ENCODE measurements at places on chromosomes 13 and 19.
A peak's percentile ranks its signal among the peaks of the same experiment; 100 is the strongest.

GRCh38 chr13:37102896-37103295, 2.6 kb downstream of the CSNK1A1L start:
- no peak for DNase-seq

DNA sequence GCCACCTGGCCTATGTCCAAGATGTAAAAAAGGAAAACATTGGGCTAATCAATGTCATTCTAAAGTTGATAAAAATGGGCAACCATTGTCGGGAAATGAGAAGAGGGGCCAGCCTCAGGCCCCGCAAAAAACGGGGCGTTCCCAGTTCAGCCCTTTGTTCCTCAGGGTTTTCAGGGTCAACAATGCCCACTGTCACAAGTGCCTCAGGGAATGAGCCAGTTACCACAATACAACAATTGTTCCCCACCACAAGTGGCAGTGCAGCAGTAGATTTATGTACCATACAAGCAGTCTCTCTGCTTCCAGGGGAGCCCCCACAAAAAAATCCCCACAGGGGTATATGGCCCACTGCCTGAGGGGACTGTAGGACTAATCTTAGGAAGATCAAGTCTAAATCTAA, 112.5 kb downstream of the ZNF486 start:
- no peak for DNase-seq

DNA sequence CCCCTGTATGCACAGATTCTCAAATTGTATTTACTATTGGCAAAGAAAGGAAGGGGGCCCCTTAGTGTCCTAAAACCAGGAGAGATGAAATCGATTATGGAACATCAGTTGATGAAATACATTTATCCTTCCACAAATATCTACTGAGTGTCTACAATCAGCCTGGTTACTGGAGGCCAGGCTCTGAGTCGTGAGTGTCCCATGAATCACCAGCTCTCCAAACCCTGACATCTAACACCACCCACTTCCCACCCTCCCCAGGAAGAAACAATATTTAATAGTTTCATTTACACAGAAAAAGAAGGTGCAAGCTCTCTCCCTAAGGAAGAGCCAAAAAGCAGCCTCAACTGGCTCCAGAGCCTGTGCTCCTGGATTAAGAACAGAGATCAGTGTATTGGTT, 25.2 kb downstream of the KCTD15 start:
- DNase-seq: no peak

GRCh38 chr19:48991873-48992580, 1.1 kb downstream of the GYS1 start:
- peak; percentile 5 for DNase-seq

DNA sequence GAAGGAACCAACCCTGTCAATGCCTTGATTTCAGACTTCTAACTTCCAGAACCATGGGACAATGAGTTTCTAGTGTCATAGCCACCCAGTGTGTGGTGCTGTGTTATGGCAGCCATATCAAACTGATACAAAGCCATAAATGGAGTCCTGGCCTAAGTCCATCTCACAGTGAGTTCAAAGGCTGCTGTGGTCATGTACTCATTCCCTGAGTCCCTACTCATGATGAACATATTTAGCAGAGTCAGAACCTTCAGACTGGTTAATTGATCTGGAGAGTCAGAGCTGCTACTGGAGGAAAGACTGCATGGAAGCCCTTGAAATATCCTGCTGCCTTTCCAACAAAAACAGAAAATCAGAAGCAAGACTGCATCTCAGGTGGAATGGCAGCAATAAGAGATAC, 39.2 kb upstream of the CSNK1A1L start:
- DNase-seq: no peak

DNA sequence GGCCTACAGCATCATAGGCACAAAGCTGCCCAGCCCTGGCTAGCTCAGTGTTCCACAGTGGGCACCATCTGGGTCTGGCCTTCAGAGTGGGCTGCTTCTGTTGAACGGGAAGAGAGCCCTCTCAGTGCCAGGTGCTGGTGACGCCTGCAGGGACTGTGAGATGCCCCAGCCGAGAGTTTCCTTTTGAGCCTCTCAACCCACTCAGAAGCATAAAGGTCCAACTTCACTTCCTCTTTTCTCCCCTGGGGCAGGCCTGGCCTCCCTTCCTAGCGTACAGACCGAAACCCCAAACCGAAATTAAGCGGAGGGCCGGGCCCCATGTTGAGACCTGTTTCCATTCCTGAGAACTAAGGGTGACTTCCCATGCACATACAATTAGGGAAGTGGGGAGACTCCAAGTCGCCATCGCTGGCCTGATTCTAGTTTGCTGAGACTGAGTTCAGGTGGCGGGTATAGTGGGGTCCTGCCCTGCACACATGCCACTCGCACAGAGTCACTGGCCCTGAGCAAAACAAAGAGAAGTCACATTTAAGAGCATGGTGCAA, 6.9 kb downstream of the RAB8A start:
- DNase-seq: peak; percentile 78

DNA sequence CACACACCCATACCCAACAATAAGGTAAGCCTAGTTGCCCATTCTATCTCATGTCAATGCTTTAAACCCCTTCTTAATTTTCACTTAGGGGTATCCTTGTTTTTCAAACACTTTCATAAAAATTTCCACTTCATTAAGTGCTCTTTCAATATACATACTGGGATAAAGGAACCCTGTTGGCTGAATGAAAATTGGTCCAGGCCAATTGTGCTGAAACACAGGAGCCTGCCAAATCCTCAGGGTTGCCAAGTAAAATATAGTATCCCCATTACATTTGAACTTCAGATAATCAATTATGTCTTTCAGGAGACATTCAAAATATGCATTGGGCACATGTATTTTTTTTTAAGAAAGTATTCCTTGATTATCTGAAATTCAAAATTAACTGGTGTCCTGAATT, 1131.1 kb downstream of the SLITRK1 start:
- no peak for DNase-seq

DNA sequence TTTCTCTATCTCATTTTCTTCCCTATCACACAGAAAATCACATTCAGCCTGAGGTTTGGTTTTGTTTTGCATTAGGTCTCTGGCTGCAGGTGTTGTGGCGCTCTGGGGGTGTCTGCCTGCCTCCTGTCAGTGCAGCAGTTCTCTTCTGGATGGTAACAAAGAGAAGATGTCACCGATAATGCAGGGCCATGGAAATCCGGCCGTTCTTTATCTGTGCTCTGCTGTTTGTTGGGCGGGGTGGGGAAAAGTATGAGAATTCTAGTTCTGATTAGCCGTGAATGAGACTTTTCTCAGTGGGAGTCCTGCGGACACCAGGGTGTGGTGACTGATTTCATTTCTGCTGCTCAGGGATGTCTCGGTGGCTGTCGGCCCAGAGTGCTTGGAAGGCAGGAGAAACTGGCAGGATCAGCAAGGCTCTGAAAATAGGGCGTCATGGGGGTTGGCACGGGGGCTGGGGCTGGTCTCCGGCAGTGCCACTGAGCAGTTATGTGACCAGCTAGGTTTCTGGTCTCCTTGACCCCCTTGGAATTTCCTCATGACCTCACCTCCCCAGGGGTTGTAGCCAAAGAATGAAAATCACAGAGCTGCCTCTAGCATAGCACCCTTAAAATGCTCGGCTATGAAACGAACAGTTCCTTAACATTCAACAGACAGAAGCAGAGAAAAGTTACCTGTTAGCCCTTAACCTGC, 5.0 kb downstream of the RNF113B start:
- DNase-seq: no peak

- no peak for DNase-seq
Measured at GRCh38 chr13:67554286-67554685, 324.1 kb upstream of the PCDH9 start.

DNA sequence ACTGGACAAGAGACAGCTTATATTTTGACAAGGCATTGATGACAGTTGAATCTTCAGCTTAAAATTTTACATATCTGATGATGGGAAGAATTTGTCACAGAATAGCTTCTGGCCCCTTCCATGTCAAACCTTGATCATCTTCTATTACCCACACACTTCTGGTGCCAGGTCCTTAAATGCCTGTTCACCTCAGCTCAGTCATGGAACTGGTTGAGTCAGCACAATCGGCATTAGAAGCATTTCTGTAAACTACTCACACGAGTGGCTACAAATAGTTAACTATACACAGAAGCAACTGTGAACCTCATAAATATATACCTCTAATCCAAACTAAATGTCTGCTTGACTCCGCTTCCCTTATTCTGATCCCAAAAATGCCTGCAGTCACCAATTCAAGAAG, 161.2 kb downstream of the FOXO1 start:
- DNase-seq: no peak

- DNase-seq: no peak
Measured at GRCh38 chr13:99897076-99897440, 74.5 kb downstream of the ZIC5 start.

DNA sequence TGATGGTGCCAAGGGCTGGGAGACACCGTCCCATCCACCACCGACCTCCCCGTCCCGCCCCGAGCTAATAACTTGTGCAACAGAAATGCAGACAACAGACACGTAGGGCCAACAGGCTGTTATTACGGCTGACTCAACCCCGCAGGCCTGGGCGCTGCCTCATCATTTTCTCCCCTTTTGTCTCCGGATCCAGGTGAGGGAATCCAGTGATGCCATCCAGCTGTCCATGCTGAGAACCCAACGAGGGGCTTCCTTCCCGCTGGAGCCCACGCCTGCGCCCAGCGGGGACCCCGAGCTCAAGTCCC, 6.4 kb upstream of the DIRAS1 start:
- DNase-seq: no peak

- no peak for DNase-seq
Measured at GRCh38 chr13:50075619-50076097, 60.4 kb downstream of the KCNRG start.

DNA sequence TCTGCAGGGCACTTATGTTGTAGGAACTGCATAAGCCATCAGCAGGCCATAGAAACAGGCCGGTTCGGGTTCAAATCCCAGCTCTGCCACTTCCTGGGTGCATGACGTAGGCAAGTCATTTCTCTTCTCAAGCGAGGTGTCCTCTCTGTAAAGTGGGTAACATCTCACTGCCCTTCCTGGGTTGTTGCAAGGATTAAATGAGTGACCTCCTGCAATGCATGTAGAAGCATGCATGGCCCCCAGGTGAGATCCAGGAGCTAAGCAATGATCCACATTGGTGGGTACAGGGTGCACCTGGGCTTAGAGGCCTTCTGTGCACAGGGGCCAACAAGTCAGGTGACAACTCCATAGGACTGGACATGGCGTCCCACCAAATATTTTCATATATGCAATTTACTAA, 13.8 kb downstream of the PHLDB3 start:
- DNase-seq: no peak
